NCI-H345 (cell line): ENCODE measurements at places on chromosomes 7 and 10.

DNA sequence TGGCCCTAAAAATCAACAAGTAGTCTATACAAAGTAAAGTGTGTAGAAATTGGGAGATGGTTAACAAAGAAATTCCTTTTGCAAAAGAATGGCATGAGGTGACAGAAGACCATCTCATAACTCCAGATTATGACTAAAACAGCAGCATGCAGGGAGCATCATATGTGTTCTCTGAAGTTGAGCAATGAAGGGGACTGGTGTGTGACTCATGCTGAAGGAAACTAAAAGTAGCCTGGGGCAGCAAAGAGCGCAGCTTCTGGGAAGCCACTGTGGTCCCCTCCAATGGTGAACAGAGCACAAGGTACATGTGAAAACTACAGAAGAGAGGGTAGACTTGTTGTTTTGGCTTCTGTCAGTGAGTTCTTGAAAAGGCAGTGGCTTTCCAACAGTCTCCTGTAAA is 133.4 kb downstream of the MACC1 start:
- DNase-seq = no peak

- DNase-seq = no peak
These were observed 37.2 kb upstream of the BMPER start for GRCh38 chr7:33868166-33868565.

GRCh38 chr7:41275255-41275654 is 427.6 kb downstream of the INHBA start:
- DNase-seq = no peak

DNA sequence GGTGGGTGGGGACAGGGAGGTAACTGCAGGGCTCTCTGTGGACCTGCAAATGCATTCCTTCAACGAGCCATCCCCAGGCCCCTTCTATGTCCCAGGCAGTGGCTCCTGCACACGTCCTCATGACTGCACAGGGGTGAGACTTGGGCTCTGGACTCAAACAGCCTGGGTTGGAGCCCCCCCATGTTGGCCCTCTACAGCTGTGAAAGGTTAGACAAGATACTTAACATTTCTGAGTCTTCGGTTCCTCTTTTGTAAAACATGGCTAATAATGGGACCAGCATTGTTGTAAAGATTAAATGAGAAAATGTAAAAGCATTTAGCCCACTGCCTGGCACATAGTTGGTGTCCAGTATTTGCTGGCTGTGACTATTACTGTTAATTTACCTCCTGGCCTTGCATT is 41.8 kb downstream of the CHST3 start:
- DNase-seq = no peak

DNA sequence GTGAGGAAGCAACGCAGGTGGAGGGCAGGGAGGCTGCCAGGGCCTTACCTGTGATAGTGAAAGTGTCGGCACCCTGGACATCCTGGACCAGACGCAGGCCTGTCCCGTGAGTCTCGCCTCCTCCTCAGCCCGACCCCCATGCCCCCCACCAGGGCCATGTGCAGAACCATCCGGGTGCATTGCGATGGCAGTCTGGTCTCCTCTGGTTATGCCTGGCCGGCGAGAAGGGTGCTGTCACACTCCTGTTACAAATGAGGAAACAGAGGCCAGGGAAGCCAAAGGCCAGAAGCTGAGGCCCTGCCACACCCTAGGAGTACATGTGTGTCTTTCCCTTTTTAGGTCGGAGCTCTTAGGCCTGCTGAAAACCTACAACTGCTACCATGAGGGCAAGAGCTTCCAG is 7.2 kb downstream of the DEPP1 start:
- DNase-seq = no peak
